ENCODE measurements at places on chromosomes 11 and 22. TPM values are rescaled to one million over a fixed set of nuclear protein-coding genes. Genes with fewer than 3 reads are reported as not detected.

Gene MAPK8IP2
- 7.8 TPM for total RNA-seq

Gene MS4A4A
- total RNA-seq: not detected

DNA sequence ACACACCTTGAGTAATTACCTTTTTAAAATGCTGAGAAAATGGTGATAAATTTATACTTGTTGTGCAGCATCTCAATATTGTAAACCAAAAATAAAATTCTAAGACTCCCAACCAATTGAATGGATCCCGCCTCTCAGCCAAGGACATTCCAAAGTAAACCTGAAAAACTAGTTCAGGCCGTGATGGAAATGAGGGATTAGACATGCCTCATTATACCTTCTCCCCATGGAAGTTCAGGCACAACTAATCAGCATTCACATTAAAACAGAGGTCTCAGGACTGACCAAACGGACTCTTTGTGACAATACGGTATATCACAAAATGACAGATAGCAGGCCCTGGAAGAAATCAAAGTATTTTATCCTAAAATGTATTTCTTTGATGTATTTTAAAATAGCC lies 907.4 kb upstream of the RAG2 start:
- H3K4me1 ChIP-seq: no peaks in the 10 kb centered on the region
- no peak overlapping the region for H3K27ac ChIP-seq
- no peaks in the 10 kb centered on the region for H3K36me3 ChIP-seq
- no peak overlapping the region for H3K4me3 ChIP-seq

Gene CYP2D6
- total RNA-seq: 2.4 TPM

DNA sequence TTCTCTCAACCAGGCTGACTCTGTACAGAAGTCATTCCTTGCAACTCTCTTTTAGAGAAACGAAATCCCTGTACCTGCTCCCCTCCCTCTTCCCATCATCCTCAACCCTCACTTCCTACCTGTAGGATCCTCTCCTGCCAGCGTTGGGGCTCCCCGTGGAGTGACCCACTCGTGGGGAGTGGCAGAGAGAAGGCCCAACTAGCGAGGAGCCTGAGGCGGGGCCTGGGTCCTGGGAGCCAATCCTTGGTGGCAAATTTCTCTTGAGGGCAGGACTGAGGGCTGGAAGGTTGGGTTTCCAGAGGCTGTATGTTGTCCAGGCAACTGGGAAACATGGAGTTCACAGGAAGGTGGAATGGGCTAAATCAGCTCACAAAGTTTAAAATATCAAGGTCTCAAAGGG lies 10.4 kb downstream of the NHERF4 start:
- H3K36me3 ChIP-seq: no peaks in the 10 kb centered on the region
- peak; percentile 57 for DNase-seq
- no peak overlapping the region for H3K4me3 ChIP-seq
- H3K27me3 ChIP-seq: no peaks in the 10 kb centered on the region

- no peaks in the 10 kb centered on the region for H3K27me3 ChIP-seq
- DNase-seq: no peak
- H3K36me3 ChIP-seq: no peaks in the 10 kb centered on the region
- H3K4me3 ChIP-seq: no peak overlapping the region
- no peak overlapping the region for H3K27ac ChIP-seq
- no peaks in the 10 kb centered on the region for H3K4me1 ChIP-seq
These were observed 7.2 kb upstream of the UCP3 start for GRCh38 chr11:74015919-74016684.

- no peak for DNase-seq
- no peak overlapping the region for H3K4me3 ChIP-seq
- no peaks in the 10 kb centered on the region for H3K27me3 ChIP-seq
- no peaks in the 10 kb centered on the region for H3K36me3 ChIP-seq
- no peaks in the 10 kb centered on the region for H3K4me1 ChIP-seq
These were observed 350.9 kb upstream of the SYN3 start for GRCh38 chr22:33409079-33409478.

- no peak for DNase-seq
- H3K4me1 ChIP-seq: no peaks in the 10 kb centered on the region
- H3K36me3 ChIP-seq: no peaks in the 10 kb centered on the region
- H3K27ac ChIP-seq: no peak overlapping the region
These were observed 274.4 kb downstream of the C11orf87 start for GRCh38 chr11:109696191-109696897.

DNA sequence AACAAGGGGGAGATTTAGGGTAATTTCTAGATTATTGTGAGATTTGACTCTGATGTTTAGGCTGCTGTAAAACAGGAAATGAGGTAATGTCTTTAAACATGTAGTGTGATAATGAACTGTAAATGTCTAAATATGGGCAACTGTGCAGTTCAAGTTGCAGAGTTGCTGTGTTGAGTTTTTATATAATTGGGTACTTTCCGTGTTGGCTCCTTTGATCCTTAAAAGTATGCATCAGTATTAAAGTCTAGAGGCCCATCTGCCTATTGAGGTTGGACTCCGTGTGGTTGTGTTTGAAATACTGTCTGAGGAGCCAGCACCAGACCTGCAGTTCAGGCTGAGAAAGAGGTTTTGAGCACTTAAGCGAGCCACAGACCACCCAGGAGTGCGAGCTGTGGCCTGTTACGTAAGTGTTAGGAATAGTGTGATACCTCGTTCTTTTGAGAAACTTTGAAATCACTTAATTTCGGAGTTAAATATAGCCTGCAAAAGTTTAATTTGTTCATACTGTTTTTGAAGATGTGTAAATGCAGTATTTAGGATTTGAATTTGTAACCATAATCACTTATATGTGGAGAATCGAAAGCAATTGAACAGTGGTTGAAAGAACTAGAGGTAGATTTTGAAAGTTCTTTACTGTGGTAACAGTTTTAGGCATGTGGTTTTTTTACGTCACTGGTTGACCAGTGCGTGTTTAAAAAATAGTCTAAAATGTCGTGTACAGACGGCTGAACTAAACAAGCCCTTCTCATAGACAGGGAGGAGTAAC lies 9.0 kb downstream of the FAM118A start:
- no peak for DNase-seq
- H3K27ac ChIP-seq: peak overlapping the region; percentile 70
- H3K36me3 ChIP-seq: peaks cover 12% of the 10 kb centered on the region
- H3K4me3 ChIP-seq: no peak overlapping the region
- H3K4me1 ChIP-seq: peaks cover 22% of the 10 kb centered on the region
- H3K27me3 ChIP-seq: no peaks in the 10 kb centered on the region

Gene PGA5
- not detected for total RNA-seq

Gene TPP1
- 53.0 TPM for total RNA-seq

- no peaks in the 10 kb centered on the region for H3K4me1 ChIP-seq
- H3K4me3 ChIP-seq: no peak overlapping the region
- no peaks in the 10 kb centered on the region for H3K36me3 ChIP-seq
- no peak for DNase-seq
These were observed 452.7 kb upstream of the CNTN5 start for GRCh38 chr11:98568013-98568412.

- DNase-seq: peak; percentile 47
- peaks cover 13% of the 10 kb centered on the region for H3K4me1 ChIP-seq
- H3K4me3 ChIP-seq: no peak overlapping the region
- H3K36me3 ChIP-seq: no peaks in the 10 kb centered on the region
These were observed 4.3 kb upstream of the PHLDA2 start for GRCh38 chr11:2933375-2934020.

GRCh38 chr11:121067962-121068647 lies 32.9 kb upstream of the TECTA start:
- H3K4me1 ChIP-seq: no peaks in the 10 kb centered on the region
- no peaks in the 10 kb centered on the region for H3K27me3 ChIP-seq
- DNase-seq: no peak
- H3K27ac ChIP-seq: no peak overlapping the region

All from A673 (cell line).